ENCODE measurements at places on chromosomes 5 and 9.

GRCh38 chr5:142756576-142756975 is 13.6 kb upstream of the ARHGAP26 start:
- no peak for DNase-seq

DNA sequence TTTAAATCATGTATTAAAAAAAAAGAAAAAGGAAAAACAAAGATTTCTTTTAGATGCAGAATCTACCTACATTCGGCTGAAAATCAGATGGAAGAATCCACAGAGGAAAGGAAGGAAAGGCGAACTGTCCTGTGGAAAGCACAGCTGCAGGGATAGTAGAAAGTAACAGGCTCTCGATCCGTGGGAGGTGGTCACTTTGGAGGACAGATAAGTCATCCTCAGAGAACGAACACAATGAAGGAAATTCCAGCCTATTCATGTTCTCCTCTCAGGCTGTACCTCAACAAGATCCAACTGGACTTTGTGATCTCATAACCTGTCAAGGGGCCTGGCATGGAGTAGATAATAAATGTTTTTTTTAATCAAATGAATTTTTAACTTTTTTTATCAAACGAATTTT is 72.8 kb downstream of the NR6A1 start:
- DNase-seq = no peak

DNA sequence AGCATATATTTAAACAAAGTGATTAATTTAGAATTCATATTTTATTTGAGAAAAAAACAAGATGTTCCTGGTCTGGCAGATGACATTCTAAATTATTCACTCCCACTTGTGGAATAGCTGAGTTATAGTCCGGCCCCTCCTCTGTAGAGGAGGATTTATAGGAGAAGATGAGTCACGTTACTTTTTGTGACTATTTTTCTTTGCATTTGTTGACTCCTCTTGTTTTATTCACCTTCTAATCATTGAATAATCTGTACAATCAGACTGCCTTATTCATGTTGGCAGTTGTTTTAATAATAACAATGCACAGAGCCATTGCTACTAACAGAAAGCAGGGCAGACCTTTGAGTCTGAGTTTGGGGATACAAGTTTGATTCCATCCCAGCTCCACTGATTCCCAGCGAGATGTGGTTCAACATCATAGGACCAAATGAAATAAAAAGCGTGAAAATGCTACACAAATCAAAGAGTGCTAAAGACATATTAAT is 23.2 kb downstream of the DOCK8 start:
- DNase-seq = no peak

DNA sequence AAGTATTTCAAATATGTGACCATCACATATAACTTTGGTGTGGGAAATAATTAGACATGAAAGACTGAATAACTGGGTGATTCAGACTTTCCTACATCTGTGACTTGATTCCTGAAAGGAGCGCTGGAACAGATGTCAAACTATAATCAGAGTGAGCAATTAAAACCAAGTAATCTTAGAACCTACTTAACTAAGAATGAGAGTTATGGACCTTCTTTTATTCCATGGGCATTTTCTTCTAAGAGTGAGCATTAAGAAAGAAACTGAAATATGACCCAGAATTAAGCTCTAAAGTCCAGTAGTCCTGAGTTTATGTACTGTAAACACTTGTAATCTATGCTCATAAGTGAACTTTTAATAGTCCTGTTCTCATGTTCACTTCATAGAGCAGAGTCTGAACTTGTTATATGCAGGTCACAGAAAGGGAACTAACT is 68.4 kb downstream of the PAM start:
- no peak for DNase-seq

- DNase-seq = no peak
These were observed 8.0 kb downstream of the BRD3 start for GRCh38 chr9:134059661-134060395.

- no peak for DNase-seq
These were observed 374.5 kb upstream of the RORB start for GRCh38 chr9:74122661-74123060.

- DNase-seq = no peak
These were observed 212.7 kb downstream of the ESM1 start for GRCh38 chr5:54772684-54773083.

GRCh38 chr5:181173027-181173419 is 25.6 kb downstream of the OR2V2 start:
- no peak for DNase-seq

DNA sequence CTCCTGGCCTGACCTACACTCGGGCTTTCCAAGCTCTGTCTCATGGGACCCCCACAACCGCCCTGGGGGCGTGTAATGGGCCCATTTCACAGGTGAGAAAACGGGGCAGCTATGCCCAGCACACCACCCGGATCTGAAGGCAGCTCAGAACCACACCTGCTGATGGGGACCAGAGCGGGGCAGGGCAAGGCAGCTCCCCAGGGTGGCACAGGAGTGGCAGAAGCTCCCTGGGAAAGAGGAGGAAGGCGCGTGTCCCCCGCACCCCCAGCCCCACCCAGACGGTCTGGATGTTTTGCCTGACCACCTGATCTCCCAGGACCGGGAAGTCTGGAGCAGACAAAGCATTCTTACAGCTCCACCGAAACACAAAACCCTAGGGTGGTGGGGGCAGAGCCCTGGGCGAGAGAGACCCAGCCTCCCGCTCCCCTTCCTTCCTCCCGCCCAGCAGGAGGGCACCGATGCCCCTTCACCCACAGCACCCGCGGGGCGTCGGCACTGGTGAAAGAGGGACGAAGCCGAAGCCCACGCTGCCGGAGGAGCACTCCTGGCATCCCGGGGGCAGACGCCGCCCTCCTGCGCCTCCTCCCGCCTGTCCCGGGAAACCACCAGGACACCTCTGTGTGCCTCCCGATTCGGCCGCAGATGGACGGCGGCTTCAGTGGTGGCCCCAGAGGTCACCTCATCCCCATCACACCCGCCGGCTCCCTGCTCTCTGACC is 14.5 kb downstream of the NOTCH1 start:
- no peak for DNase-seq

DNA sequence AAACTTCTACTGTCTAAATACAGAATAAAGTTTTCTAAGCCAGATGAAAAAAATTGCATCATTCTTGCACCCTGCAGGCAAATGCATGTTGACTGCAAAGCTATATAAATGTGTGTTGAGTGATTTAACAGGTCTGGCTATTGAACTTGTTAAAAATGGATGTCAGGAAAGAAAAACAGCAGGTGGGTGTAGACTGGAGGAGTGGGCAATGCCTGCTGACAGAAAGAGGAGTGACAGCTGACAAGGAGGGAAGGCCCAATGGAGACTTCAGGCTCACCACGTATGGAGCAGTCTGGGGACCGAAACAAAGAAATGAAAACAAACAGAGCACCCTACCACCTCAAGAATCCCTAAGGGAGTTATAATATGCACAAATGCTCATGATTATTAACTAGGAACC is 127.8 kb downstream of the GRIA1 start:
- no peak for DNase-seq

DNA sequence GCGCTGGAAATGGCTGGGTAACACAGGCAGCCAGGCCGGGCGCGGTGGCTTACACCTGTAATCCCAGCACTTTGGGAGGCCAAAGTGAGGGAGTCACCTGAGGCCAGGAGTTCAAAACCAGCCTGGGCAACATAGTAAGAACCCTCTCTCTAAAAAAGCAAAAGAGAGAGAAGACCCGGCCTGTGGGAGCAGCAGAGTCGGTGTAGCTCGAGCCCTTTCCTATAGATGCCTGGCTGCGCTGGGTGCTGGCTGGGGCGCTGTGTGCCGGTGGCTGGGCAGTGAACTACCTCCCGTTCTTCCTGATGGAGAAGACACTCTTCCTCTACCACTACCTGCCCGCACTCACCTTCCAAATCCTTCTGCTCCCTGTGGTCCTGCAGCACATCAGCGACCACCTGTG is 9.2 kb downstream of the UCK1 start:
- no peak for DNase-seq

GRCh38 chr5:142981886-142982820 is 212.0 kb downstream of the ARHGAP26 start:
- DNase-seq = peak; percentile 19

DNA sequence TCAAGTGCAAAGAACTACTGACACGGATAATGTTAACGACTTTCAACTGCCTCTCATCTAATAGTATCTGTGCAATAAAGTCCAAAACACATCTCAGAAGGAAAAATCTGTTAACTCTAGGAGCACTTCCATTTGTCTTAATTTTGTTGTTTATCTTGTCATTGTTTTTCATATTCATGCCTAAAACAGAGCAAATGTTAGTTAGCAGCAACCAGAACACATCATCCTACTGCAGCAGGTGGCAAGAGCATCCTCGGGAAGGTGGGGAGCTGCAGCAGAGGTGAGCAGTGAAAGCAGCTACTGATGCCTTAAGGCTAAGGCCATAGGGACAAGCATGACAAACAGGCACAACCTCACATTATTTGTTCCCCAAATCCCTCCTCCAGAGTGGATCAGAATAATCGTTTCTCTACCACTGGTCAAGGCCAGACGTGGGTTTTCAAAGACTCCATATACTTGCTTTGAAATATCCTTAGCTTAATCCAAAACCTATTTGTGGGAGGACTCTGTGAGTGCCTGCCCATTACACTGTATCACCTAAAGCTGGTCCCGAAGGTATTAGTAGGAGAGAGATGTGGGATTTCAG is 1.0 kb downstream of the HMGCS1 start:
- no peak for DNase-seq

DNA sequence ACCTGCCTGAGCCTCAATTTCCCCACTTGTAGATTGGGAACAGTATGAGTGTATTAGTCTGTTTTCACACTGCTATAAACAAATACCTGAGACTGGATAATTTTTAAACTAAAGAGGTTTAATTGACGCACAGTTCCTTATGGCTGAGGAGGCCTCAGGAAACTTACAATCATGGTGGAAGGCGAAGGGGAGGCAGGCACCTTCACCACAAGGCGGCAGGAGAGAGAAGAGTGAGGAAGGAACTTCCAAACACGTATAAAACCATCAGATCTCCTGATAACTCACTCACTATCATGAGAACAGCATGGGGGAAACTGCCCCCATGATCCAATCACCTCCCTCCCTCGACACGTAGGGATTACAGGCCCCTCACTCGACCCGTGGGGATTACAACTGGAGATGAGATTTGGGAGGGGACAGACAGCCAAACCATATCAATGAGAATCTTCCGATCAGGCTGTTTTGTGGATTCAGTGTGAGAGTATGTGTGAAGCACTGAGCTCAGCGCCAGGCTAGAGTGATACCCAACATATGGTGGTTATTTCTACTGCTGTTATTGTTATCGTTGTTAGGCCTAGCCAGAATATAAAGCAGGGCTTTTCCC is 14.6 kb upstream of the LMX1B start:
- no peak for DNase-seq

DNA sequence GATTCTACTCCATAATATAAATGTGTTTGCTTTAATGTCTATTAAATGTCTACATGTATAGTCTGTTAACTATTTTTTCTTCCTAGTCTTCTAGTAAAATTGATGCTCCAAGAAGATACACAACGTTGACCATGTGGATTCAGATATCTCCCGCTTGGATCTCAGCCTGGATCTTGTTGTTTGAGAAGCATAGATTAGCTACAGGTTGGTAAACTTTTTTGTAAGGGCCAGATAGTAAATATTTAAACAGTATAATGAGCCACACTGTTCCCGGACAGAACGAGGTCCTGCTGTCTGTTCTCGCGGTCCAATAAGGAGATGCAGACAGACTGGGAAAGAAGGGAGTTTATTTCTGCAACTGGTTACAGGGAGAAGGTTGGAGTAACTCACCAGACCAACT is 86.2 kb upstream of the IL12B start:
- DNase-seq = no peak

- DNase-seq = no peak
These were observed 5.4 kb downstream of the ZNF608 start for GRCh38 chr5:124740991-124741583.

- no peak for DNase-seq
These were observed 78.2 kb downstream of the DOCK8 start for GRCh38 chr9:292915-293314.

DNA sequence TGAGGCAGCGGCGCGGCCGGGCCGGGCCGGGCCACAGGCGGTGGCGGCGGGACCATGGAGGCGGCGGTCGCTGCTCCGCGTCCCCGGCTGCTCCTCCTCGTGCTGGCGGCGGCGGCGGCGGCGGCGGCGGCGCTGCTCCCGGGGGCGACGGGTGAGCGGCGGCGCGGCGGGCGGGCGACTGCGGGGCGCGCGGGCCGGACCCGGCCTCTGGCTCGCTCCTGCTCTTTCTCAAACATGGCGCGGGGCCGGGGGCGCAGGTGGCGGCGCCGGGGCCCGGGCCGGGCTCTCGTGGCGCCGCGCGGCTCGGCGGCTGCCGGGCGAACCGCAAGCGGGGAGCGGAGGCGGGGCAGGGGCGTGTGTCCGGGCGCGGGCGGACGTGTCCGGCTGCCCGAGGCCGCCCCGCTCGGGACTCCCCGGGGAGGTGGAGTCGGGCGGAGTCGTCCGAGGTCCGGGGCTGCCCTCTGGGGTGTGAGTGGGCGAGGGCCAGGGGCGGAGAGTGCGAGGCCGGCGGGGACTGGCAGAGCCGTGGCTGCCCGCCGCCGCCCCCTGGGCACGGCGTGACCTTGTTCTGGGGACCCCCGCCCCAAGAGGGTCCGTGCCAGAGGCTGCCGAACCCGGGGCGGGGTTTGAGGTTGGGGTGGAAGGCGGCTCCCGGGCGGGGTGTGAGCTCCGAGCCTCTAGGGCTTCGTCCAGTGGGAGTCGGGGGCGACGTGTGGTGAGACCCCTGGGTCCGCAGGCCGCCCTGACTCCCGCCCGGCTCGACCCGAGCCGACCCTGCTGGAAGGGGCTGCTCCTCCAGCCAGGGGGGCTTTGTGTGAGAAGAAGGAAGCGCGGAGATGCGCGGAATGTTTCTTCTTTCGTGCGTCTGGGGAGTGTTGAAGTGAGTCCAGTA is 485 bp downstream of the TGFBR1 start:
- peak; percentile 79 for DNase-seq

DNA sequence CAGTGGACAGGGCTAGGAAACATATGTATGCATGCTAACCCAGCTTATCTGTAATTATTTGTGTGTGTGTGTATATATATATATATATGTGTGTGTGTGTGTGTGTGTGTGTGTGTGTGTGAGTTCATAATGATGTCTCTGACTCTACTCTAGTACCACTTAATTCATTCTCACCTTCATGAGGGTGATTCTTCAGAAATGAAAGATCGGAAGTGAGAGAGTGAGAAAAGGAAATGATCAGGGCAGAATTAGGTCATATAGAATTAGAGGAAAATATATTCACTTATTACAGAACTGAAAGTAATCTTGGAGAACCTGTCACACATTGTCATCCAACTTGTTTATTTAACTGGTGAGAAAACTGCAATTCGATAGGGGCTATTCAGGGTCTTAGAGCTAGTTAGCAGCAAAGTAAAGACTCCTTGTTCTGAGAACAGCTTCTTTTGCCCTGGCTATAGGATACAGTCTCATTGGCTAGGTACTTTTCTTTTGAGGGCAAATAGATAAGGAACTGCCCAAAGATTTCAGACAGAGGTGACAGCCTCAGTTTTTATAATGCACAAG is 58.8 kb downstream of the C9orf153 start:
- DNase-seq = no peak

Data from HuH-7.5 (cell line).